ENCODE measurements at places on chromosomes 4 and X.

DNA sequence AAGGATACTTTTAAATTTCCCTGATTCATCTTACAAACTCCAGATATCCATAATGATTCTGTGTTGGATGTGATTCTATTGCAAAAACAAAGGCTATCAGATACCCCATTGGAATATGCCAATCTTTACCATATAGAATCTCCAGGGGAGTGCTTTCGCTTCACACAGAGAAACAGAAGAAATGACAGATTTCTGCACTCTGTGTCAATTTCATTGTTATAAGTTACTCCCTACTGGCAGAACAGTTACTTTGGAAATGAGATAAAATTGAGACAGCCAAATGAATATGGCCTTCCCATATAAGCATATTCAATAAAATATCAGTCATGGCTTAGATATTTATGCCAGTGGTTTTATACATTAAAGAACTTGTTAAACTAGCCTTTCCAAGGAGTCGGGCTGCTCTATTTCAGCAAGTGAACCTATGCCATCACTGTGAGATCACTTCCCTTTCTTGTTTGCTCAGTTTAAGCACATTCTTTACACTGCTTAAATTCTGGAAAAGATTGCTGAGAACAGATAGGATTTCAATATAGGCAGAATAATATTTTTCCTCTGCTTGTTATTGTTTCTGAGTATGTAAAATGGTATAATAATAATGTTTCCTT lies 127.5 kb upstream of the ANXA10 start:
- DNase-seq, result no peak

GRCh38 chr4:95411371-95412088 lies 137.2 kb downstream of the UNC5C start:
- no peak for DNase-seq

GRCh38 chr4:168484626-168485025 lies 4.3 kb upstream of the DDX60L start:
- DNase-seq, result no peak

GRCh38 chr4:81428002-81428401 lies 43.7 kb downstream of the RASGEF1B start:
- DNase-seq, result no peak

DNA sequence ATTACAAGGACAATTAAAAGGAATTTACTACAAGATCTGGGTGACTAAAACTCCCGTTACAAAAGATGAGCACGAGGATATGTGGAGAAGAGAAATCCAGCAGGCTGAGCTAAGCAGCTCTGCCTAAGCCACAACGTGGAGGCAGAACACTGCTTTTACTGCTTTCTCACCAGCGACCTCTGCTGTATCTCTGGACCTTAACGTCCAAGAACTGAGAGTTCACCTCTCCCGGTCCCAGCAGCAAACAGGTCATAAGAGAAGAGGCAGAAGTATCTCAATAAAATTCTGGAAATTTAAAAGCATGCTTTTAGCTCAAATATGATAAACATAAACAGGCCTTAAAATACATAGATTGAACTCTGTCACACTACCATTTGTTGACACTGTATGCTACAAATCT lies 81.0 kb downstream of the ADGRA3 start:
- DNase-seq, result peak; percentile 63

DNA sequence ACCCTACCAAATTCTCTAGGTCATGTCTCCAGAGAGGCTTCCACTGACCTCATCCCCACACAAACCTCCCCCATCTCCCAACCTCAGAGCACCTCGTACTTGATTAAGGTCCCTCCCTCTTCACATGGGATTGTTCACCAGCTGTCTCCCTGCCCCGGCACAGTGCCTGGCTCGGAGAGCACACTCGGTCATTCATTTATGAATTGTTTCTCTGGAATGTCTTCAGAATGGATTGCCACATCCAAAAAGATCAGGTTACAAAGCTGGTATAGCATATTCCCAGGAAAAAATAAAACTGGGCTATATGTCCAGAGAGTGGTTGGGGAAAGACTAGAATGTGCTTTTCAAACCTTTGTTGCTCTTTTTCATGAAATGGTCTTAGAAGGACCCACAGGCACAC lies 21.6 kb downstream of the JAKMIP1 start:
- DNase-seq, result no peak

DNA sequence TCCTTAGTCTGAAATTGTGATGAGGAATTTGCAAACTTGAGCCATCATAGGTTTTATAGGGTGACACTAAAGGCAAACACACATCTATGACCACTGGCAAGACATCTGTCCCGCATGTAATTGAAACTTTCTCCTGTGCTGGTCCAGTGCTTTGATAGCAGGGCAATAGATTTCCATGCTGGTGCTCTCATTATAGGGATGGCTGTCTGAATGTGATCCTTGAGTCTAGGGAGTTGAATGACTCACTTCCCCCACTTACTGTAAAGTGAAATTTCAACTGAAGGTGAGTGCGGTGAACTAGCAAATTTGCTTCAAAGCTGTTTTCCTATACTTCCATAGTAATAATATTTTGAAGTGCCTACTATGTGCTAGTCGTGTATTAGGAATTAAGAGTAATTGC lies 1630.0 kb downstream of the STIM2 start:
- DNase-seq, result no peak

DNA sequence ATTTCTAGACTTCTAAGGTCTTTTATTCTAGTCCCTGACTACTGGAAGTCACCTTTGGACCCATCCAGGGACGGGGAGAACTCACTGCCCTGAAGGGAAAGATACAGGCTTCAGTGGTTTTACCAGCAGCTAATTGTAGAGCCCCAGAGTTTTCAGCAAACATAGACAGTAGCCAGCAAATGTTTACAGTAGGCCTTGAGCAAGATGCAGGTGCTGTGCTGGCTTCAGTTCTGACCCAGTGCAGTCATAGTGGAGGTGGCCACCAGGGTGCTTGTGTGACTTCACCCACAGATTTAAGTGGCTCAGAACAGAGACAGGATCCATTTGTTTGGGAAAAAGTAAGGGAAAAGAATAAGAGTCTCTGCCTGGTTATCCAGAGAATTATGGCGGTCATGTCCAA lies 384.4 kb upstream of the AR start:
- no peak for DNase-seq

DNA sequence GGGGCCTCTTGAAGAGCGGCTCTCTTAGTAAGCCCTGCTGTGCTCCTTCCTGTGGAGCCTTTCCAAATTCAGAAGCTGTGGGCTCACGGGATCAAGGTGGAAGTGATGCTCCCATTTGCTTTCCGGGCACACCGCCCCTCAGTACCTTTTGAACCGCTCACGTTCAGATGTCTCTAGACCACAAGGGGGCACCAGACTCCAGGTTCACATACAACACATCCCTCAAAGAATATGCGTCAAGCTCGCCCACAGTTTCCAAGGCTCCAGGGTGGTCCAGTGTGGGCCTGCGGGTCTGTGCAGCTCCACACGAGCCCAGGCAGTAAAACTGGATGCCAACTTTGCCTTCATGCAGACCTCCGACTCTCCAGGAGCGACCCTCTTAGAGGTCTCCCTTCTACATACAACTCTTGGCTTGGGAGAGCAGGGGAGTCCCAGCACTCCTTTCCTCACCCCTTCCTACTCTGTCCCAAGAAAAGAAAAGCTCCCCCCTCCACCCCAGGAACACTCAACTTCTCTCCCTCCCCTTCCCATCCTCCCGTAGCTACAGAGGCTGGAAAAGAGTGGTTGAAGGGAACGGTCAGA lies 11.0 kb downstream of the SUPT20HL1 start:
- DNase-seq, result peak; percentile 84

GRCh38 chr4:140757232-140757630 lies 1.0 kb upstream of the TBC1D9 start:
- DNase-seq, result no peak

DNA sequence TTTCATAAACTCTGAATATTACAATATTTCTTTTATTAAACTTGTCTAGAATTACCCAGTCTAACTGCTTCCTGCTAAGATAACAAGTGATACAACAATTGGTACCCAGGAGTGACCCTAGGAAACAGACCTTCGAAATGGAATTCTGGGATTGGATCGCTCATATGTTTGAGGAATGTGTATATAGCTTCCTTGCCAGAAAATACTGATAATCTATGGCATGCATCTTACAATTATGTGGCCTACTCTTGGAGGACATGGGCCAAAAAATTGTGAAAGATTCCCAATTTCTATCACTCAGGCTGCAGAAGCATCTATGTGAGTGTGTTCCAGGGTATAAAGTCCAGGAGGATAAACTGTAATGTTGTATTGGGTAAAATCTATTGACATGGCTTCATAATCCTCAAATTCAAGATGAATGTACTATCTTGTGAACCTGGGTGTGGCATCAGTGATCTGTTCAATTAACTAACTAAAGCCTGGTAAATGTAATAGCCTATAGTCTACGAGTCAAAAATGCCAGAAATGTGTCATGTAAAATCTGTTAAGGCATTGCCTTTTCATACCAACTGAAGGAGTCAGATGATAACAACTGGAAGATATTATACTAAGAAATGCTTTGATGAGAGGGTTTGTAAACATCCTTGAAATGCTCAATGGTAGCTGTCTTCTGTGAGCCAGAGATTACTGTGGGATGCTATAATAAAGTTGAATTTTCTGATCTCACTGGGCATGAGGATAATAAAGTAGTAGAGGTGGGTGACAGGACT lies 1499.3 kb downstream of the PCDH7 start:
- no peak for DNase-seq

- no peak for DNase-seq
Observed at GRCh38 chr4:168615294-168616065, 118.6 kb downstream of the PALLD start.

GRCh38 chr4:83269256-83269655 lies 15.3 kb downstream of the COQ2 start:
- no peak for DNase-seq

DNA sequence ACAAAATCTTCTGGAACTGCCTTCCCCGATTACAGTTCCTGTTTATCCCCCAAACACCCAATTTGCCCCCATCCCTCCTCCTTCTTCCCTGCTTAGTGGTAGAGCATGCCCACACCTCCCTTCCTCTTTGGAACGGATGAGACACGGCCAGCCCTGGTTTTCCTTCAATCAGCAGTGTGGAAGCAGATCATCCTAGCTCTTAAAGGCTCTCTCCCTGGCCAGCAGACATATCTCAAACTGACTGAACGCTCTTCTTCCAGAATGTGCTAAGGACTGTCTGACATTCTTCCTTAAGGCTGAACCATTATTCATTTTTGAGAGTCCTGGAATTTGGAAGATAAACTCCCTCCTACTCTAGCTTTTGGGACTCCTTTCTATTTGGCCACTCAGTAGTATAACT lies 161.1 kb downstream of the TRIML1 start:
- DNase-seq, result no peak

- no peak for DNase-seq
Observed at GRCh38 chr4:72365016-72365415, 204.0 kb downstream of the ADAMTS3 start.

DNA sequence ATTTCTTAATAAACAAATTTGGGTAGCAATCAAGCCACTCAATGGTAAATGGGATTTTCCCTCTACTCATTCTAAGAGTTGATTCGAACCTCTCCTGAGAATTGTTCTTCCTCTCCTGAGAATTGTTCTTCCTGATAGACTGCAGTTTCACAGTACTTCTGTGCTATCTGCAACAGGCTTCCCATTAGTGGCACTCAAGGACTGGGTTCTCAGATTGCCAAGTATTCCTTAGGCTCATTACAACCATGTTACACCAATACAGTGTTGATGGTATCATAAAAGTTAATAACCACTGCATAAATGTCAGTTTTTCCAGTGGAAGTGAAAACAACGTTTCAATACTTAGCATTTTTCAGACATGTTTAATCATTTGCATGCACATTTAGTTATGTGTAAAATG lies 201.6 kb downstream of the FRMPD4 start:
- DNase-seq, result no peak

DNA sequence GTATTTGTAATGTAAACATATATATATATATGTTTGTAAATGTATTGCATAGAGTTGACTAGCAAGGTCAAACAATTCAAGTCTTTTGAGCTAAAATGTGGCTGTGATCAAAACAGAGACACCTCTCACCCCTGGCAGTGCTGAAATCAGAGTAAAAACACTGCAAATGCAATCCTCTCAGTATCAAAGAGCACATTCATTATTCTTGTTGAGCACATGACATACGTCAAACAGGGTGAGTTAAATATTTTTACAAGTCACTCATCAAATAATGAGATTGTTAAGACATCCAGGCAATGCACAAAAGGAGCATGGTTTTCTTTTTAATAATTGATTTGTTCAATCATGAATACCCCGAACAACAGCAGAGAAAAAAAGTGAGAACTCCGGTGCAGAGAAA lies 114.1 kb upstream of the KCNIP4 start:
- no peak for DNase-seq

- DNase-seq, result peak; percentile 80
Observed at GRCh38 chr4:122576261-122577188, 44.3 kb downstream of the IL21 start.

- DNase-seq, result no peak
Observed at GRCh38 chr4:1099270-1099669, 14.1 kb downstream of the RNF212 start.

- no peak for DNase-seq
Observed at GRCh38 chr4:3530051-3530450, 2.2 kb downstream of the LRPAP1 start.

- DNase-seq, result no peak
Observed at GRCh38 chrX:120819126-120819525, 56.5 kb downstream of the CT47B1 start.

- no peak for DNase-seq
Observed at GRCh38 chr4:116598980-116599789, 486.2 kb downstream of the TRAM1L1 start.

DNA sequence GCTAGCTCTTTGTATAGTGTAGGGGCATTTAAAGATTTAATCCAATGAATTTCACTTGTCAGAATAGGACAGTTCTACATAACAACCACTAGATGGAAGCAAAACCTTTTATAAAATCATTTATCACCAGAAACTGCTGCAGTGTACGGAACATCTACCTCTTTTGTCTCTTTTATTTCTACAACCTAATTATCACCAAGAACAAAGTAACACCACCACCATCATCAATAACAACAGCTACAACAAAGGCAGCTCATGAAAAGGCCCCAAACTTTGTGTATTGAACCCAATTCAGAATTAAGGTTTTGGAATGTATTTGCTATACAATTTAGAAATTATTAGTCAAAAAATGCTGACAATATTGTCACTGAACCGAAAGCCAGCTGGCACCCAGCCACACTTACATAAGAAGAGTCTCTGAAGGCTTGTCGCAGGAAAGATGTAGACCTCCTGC lies 260.9 kb upstream of the RPS6KA3 start:
- DNase-seq, result peak; percentile 69

DNA sequence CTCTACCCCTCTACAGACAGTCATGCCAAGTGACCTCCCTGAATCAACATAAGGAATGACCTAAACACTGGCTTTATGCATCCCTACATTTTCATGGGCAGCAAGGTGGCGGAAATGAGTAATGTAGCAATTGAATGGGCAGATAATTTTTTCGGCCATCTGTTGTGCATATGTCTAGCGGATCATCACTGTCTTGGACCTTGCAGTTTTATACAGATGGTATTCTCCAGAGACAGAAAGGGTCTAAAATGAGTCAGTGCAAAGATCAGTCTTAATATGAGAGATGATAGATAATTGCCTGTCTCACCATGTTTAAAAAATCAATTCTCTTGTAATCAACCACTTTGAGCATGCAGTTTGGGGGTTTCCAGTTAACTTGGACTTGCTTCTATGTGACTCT lies 177.3 kb upstream of the DKK2 start:
- DNase-seq, result no peak

Data from eye (tissue), 1 donor.